SW 1271 (cell line): ENCODE measurements at places on chromosomes 3 and 15.

- DNase-seq = no peak
Observed at GRCh38 chr15:92669432-92669831, 13.9 kb upstream of the FAM174B start.

DNA sequence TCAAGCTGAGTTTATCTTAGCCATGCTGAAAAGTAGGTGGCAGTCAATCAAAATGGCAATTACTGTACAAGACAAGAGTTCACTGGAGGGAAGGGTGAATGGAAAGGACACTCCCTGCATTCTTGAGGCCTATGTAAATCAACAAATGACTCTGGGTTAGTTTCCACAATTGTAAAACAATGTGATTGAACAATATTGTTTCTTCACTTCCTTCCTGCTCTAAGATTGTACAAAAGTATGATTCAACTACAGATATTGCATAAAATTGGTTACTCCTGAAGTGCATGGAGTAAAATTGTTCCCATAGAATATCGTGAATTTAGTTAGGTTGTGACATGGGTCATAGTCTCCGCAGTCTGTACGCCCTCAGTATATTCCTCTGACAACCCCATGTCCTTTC, 277.6 kb downstream of the LPP start:
- no peak for DNase-seq

DNA sequence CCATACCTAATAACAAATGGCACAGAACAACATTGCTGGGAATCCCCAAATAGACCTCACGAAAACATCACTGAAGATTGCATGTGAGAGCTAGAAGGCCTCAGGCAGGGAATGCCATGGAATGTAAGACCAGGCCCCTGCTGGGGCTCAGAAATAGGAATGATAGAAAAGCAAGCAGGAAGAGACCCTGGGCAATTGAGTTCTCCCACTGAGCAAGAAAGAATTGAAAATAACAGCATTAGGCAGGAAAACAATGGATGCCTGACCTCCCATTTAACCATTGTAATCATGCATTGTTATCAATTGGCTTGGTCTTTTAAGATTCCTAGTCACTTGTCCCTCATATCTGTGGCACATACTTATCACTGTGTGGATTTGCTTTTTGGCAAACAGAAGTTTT, 581.6 kb downstream of the FHIT start:
- DNase-seq = no peak

DNA sequence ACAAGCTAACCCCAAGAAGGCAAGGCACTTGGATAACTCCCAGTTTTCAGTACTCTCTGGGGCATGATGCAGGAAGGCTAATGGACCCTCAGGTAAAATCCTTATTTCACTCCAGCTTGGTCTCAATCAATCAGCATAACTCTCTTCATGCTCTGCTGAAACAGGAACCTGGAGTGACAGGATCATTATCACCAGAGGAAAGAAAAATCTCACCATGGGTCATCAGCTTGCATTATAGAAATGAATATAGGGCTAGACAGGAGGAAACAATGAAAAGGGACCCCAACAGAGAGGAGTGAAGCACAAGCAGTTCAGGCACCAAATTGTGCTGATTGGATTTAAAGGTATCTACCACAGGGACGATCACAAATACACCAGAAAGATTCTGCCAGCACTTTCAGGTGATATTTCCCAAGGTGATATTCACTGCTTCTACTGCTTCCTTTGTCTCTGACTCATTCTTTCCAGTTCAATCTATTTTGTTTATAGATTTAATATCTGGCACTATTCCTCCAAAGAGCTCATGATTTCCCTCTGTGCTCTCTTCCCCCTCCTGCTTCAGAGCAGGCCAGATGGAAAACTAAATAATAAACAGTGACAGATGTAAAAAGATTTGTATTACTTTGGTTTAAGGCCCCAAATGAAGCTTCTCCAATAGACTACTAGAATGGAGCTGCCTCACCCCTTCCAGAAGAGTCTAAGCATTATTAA, 22.9 kb upstream of the THUMPD3 start:
- DNase-seq = no peak

DNA sequence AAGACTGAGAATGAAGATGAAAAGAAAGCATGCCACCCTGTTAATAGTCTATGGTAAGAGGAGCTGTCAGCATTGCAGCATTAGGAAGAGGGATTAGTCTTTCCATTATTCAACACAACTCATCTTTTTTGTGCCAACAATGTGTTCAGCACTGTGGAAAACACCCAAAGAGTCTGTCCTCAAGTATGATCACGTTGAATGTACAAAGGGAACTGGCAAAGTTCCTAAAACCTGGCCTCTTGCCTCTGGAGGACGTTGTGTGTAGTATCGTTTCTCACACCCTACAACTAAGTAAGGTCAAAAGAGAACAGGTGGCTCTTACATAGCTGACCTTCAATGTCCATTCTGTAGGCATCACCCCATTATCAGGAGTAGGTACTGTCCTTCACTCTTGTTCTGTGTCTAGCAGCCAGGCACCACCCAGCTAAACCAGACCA, 147.9 kb upstream of the THBS1 start:
- no peak for DNase-seq

DNA sequence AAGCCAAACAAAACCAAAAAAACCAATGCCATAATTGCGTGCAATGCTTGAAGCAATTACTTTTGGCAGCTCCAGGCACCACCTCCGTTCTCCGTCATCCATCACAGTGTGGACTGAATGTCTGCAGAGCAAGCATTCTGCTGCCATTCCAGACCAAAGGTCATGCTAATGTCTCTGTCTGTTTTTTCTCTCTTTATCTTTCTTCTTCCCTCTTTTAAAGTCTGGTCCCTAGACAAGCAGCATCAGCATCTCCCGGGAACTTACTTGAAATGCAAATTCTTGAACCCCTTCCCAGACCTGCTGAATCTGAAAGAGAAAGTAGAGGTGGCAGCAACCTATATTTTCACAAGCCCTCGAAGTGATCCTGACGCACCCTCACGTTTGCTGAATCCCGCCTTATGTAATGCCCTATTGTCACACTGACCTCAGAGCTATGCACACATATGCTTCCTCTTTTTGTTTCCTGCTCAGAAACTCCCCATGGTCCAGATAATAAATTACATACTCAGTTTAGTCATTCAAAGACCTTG, 297.3 kb upstream of the PROK2 start:
- no peak for DNase-seq

DNA sequence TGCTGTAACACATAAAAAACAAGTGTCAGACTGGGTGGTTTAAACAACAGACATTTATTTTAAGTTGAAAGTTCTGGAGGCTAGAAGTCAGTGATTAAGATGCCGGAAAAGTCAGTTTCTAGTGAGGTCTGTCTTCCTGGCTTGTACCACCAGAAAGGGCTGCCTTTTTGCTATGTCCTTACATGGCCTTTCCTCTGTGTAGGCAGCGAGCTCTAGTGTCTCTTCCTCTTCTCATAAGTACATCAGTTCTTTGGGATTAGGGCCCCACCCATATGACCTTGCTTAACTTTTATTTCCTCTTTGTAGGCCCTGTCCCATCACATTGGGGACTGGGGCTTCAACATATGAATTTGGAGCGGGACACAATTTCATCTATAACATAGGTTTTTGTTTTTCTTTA, 128.0 kb downstream of the BBX start:
- no peak for DNase-seq

DNA sequence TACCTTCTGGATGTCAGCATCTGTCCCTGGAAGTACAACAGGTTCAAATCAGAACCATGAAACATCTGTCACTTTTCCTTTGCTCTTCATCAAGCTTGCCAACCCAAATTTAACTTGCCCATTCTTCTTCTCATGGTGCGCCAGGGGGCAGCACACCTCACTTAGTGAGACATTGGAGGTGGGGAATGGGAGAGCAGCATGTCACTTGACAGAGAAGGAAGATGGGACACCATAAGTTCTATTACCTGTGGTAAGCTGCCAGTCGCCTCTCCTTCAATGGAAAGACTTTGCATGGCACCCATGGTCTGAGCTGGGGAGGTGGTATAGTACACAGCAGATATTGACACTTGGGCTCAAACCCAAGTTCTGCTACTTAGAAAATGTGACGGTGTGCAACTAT, 2.9 kb downstream of the SCN5A start:
- DNase-seq = no peak

GRCh38 chr3:23183731-23184130, 19.4 kb upstream of the UBE2E2 start:
- DNase-seq = peak; percentile 71

GRCh38 chr3:153855772-153856171, 265.4 kb upstream of the ARHGEF26 start:
- DNase-seq = no peak
